Endothelial cell of umbilical vein (primary cell): ENCODE measurements at places on chromosomes 4 and X. TPM values are rescaled to one million over a fixed set of nuclear protein-coding genes. Genes with fewer than 3 reads are reported as not detected.

OTC gene
- not detected in 2 replicates for total RNA-seq

UNC5C gene
- total RNA-seq: 0.44 and 0.53 TPM in 2 replicates

CDS1 gene
- total RNA-seq: 0.07 TPM in 1 of 2 replicates, not detected in the other

KIT gene
- 29.3 and 39.7 TPM in 2 replicates for total RNA-seq

TFDP3 gene
- total RNA-seq: not detected in 2 replicates

ARHGEF6 gene
- 5.5 and 6.4 TPM in 2 replicates for total RNA-seq

BEND2 gene
- not detected in 2 replicates for total RNA-seq

GPRASP3 gene
- total RNA-seq: 5.1 and 7.2 TPM in 2 replicates

TMEM144 gene
- total RNA-seq: 23.0 and 23.9 TPM in 2 replicates

SPARCL1 gene
- total RNA-seq: not detected in 2 replicates

CHM gene
- total RNA-seq: 17.6 and 18.4 TPM in 2 replicates

CXCL8 gene
- total RNA-seq: 5.2 and 12.6 TPM in 2 replicates

BST1 gene
- total RNA-seq: 6.6 and 10.7 TPM in 2 replicates

DNAAF6 gene
- not detected in 2 replicates for total RNA-seq
